Mucosa of descending colon (tissue), 3 donors: ENCODE measurements at places on chromosomes 4 and X.

GRCh38 chr4:143402776-143403552 lies 66.3 kb downstream of the GAB1 start:
- no peak for DNase-seq

DNA sequence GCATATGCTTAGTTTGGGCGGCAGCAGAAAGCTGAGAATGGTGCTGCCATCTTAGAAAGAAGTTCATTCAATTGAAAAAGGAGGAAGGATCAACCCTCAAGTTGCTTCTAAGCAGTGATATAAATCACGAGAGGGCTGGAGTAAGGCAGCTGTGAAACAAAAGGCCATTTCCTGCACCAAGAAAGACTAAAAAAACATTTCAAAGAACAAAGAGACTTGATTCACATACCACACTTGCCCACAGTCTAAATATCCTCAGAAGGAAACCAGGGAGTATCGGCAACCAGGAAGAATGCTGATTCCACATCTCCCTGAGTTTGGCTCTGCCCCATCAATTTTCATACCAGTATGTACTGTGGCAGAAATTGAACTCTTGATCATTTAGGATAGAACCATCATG lies 240.1 kb downstream of the OPHN1 start:
- no peak for DNase-seq

GRCh38 chr4:146842876-146843275 lies 102.8 kb downstream of the TTC29 start:
- no peak for DNase-seq

DNA sequence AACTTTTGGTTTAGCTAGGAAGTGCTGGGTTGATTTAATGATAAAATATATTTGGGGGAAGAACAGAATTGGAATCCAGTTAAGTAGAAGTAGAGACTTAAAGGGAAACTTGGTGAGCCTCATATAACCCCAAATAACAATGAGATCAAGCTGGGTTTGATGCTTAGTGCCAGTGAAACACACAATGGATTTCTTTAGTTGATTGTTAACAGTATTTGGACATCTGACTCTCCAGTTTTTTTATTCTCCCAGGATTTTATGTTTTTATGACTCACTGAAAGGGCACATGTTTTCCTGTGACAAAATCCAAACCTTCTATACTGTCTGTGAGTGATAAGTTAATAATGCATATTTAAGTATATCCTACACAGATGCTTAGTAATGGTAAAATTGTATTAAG lies 2.7 kb upstream of the NEUROG2 start:
- DNase-seq = no peak

- no peak for DNase-seq
These were observed 199.9 kb downstream of the ENOX2 start for GRCh38 chrX:130702867-130703707.

- no peak for DNase-seq
These were observed 16.9 kb downstream of the OTUD5 start for GRCh38 chrX:48940404-48940955.

DNA sequence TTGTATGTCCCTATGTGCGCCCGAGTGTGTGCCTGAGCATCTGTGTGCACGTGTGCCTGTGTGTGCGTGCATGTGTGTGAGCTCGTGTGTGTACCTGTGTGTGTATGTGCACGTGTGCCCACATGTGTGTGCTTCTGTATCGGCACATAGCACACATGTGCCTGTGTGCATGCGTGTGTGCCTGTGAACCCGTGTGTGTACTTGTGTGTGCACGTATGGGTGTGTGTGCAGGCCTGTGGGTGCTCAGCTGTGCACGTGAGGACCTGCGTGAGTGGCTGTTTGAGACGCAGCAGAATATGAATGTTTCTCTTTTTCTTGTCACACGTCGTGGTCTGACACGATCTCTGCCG lies 4.3 kb downstream of the AKAP17A start:
- DNase-seq = no peak

GRCh38 chr4:40915318-40916217 lies 165.8 kb downstream of the NSUN7 start:
- no peak for DNase-seq

DNA sequence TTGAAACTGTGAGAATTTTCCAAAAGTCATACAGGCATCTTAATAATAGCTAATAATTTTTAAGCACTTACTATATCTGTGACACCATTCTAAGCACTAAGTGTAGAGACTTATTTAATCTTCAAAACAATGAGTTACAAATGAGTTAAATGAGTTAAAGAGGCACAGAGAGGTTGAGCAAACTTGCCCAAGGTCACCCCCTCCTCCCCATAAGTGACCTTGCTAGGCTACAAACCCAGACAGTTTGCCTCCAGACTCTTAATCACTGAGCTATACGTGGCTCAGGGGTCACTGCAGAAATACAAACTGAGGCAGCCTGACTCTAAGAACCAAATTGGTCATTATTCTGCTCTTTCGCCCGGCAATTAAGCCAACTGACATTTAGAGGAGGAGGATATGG lies 15.5 kb downstream of the CTPS2 start:
- DNase-seq = no peak

GRCh38 chr4:142402900-142403299 lies 443.2 kb downstream of the INPP4B start:
- no peak for DNase-seq

- DNase-seq = no peak
These were observed 637.8 kb upstream of the ADGRL3 start for GRCh38 chr4:60562334-60562733.

GRCh38 chr4:94517492-94517891 lies 65.8 kb downstream of the PDLIM5 start:
- no peak for DNase-seq

DNA sequence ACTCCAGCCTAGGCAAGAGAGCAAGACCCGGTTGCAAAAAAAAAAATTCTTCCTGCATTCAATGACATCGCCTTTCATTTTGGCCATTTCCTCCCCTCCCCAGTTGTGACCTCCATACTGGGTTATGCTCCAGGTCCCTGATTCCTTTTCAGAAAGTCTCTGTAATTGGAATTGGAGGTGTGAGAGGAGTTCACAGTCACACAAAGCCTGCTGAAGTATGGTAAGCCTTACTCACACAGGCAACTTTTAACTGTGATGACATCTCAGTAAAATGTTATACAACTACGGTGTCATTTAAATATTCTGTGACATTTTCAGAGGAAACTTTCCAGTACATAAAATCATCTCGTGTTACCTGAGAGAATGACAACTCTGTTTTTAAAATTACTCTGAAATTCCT lies 73.6 kb downstream of the CEP44 start:
- DNase-seq = no peak

GRCh38 chr4:129350834-129351721 lies 255.1 kb downstream of the C4orf33 start:
- DNase-seq = no peak

DNA sequence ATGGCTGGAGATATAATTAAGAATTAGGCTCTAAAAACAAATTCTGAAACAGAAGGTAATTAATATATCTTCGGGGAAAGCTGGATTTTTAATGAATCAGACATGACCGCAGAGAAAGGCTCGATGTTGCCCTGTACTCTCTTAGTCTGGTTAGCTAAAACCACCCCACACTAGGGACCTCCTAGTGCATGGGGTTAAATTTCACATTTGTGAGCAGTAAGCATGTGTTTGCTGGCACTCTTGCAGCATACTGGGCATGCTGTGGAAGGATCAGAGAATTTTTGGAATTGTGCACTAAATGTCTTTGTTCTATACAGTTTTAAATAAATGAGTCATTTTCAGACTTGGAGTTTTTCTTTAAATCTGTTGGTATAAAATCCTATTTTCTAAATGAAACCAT lies 475.6 kb upstream of the FTHL17 start:
- DNase-seq = no peak

DNA sequence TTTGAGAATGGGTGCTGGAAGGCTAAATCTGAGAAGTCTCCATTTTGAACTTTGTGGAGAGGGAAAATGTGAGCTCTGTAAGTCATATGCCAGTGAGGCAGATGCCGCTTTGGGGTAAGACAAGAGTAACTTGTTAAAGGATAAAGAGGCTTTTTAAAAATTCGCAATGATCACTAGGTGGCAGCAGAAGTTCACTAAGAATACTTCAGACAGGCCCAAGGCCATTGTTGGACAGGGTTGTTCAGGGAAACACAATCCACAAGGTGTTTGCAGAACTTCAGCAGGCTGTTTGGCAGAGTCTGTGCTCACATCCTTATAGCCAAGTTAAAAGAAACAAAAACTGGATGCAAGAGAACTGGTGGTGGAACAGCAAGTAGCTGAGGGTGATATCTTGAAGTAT lies 13.7 kb upstream of the PIGA start:
- no peak for DNase-seq

DNA sequence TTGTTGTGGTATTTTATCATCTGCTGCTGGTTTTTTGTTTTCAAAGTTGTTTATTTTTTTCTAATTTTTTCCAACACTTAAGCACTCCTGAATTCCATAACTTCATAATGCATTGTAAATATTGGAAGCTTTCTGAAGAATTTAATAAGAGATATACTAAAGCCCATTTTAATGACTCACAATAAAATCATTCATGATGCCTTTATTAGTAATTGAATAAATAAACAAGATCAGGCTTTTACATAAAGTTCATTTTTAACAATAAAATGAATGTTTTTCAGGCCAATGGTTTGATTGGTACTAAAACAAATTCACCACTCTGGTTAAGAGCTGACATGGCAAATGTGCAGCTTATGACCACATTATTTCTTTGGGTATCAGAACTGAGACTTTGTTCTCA lies 408.2 kb upstream of the SMIM31 start:
- no peak for DNase-seq

- no peak for DNase-seq
These were observed 522.4 kb upstream of the RPS6KA3 start for GRCh38 chrX:20789103-20789502.

DNA sequence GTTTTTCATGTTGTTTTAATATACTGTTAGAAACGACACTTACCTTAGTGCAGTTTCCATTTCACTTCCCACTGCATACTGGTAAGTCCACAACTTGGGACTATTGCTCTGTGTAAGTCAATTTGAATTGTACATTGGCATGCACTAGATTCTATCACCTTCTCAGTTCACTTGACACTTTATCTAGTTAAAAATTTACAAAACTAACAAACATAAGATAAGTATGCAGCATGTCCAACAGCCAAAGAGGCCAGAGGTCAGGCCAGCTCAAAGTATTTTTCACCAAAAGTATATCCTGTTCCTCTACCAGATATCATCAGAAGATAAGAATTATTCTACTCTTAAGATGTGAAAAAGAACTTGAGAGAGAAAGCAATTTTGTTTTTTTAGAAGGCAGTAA lies 75.9 kb downstream of the QRFPR start:
- no peak for DNase-seq

GRCh38 chrX:68725756-68726365 lies 78.4 kb downstream of the STARD8 start:
- no peak for DNase-seq

- no peak for DNase-seq
These were observed 150.9 kb downstream of the SHOX start for GRCh38 chrX:781224-782204.

DNA sequence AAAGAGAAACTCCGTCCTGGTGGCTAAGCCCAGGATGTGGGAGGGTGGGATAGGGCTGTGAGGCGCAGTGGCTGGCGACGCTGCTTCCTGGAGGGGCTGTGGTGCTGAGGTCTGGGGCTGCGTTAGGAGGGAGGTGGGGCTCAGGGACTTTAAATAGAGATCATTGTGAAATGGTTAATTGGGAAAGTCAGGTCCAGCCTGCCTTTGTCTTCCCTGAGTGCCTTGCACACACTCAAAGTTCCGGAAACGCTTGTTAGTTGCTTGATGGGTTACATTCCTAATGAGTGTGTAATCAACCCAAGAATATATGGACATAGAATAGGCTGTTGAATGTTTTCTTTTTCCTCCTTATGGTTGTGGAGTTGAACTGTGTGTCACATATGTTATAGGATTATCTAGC lies 55.7 kb upstream of the CLDN34 start:
- DNase-seq = no peak

- DNase-seq = no peak
These were observed 49.6 kb downstream of the SMAD1 start for GRCh38 chr4:145531223-145531622.

GRCh38 chr4:129561886-129562671 lies 466.1 kb downstream of the C4orf33 start:
- DNase-seq = no peak
